Right ventricle myocardium superior (tissue), 1 donor: ENCODE measurements at places on chromosomes 16 and 17. TPM values are rescaled to one million over a fixed set of nuclear protein-coding genes. Genes with fewer than 3 reads are reported as not detected.
A peak's percentile ranks its signal among the peaks of the same experiment; 100 is the strongest.

DNA sequence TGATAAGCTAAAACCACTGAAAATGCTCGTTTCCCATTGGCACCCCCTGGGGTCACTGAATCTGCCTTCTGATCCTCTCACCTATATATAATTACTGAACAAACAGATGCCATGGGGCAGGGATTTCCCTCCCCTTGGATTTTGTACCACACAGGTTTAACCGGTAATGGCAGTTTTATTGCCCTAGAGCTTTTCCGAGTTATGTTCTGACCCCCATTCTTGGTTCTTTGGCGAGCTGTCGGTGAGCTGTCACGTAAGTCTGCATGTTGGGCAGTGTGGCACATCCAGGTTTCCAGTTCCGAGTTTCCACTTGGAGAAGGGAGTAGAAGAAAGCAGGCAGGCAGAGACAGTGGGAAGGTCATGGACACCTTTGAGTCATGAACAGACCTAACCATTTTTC, 7.1 kb downstream of the TMEM97 start:
- no peak for DNase-seq

DNA sequence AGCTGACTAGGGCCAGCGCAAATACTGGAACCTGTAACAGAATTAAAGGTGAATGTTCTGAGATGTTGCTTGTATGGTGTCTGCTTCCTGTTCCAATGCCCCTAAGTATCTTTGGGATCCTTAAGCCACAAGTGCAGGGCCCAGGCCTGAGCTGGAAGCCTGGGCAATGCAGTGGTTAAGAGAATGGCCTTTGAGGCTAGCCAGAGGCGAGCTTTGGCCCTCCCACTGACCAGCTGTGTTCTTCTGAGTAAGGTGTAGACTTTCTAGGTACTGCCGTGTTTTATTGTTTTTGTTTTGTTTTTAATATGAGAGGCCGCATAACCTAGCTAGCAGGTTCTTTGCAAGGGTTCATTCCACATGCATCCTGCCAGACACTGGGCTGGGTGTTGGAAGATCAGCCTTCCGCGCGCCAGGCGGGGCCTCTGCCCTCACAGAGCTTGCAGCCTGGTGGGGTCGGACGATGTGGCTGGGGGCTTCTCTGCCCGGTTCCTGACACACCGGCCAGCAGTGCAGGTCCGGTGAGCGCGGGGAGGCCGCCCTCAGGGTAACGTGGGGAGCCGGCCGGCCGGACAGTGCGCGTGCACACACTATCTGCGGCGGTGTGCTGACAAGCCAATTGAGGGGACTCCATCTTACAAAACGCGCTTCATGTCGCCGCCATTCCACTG, 551 bp upstream of the MLX start:
- no peak for DNase-seq

GRCh38 chr17:63446753-63447470, 806 bp upstream of the CYB561 start:
- DNase-seq = peak; percentile 84

GRCh38 chr16:27430923-27431484, 29.0 kb downstream of the IL21R start:
- no peak for DNase-seq

DNA sequence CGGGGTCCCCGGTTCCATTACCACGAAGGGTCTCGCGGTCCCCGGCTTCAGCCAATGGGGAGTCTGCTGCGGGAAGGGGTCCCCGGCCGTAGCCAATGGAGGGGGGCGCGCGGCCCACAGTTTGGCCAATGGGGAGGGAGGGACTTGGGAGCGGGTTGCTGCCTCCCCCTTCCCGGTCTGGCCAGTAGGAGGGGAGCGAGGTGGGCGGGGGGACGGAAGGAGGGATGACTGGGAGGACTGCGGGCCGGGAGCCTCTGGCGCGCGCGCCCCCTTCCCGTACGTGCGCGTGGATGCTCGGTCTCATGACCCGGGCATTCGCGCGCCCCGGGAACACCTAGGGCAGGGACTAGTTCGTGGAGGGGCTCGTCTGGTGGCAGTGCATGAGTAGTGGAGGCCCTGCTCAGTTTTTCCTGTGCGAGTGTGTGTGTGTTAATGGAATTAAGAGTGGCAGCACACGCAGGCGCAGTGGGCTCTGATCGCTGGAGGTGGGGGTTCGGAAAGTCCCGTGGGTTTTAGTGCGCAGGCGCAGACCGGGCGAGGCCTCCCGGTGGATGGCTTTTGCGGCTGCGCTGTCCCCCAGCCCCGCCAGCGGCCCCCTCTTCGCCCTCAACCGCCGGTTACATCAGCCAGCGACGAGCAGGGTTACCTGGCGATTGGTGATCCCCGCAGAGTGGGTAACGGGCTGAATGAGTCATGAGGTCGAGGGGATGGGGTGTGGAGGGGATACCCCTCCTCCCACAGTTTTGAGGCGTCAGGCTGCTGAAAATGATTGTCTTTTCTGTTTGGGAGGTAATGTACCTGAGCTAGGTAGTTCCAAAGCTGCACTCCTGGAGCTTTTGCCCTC, 1.3 kb downstream of the ATXN2L start:
- peak; percentile 98 for DNase-seq

- DNase-seq = no peak
These were observed 15.0 kb upstream of the HEATR3 start for GRCh38 chr16:50050802-50051201.

Gene KRTAP9-8
- total RNA-seq = not detected

Gene CES1
- 33.2 TPM for total RNA-seq

DNA sequence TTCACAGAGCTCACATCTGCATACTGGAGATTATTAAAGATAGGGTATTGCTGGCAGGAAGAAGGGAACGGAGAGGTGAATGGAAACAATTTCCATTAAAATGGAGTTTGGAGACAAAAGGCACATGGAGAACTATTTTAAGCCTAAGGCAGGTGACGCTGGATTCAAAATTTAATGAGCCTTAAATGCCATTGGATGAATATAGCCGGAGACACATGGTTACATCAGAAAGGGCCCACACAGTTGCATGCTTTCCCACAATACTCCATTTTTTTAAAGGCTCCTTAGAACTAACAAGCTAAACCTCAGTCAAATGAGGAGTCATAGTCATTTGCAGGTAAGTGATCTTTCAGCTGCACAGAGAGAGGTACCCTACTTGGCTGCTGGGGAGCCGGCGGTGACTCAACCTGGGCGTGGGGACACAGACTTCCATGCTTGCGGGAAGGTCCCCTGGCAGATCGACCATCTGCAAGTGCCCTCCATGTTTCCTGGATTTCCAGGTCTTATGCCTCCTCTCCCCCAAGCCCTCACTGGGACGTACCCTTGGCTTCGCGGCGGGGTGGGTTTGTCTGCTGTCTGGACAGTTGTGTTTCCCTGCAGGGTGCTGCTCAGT, 259.2 kb downstream of the CBLN1 start:
- no peak for DNase-seq

Gene CCL3
- total RNA-seq = 0.27 TPM

GRCh38 chr17:77440560-77440981, 299.8 kb downstream of the SEC14L1 start:
- DNase-seq = peak; percentile 59

Gene GNAO1
- total RNA-seq = 25.9 TPM

DNA sequence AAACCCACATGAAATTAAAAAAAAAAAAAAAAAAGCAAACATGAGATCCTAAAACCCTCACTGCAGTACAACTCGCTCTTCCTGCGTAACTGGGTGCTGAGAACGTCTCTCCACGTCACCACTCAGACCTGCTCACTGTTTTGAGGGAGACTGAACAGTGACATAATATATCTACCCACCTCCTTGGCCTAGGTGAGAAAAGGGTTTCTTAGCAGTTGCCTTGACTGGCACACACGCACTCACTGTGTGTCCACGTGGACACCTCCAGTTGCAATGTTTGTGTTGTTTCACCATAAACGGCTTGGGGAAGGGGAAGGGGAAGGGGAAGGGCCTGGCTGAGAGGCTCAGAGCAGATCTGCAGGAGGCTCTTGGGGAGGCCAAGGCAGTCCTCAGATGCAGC, 32.0 kb downstream of the FANCA start:
- DNase-seq = no peak

- DNase-seq = no peak
These were observed 14.6 kb downstream of the COL1A1 start for GRCh38 chr17:50186661-50187393.

DNA sequence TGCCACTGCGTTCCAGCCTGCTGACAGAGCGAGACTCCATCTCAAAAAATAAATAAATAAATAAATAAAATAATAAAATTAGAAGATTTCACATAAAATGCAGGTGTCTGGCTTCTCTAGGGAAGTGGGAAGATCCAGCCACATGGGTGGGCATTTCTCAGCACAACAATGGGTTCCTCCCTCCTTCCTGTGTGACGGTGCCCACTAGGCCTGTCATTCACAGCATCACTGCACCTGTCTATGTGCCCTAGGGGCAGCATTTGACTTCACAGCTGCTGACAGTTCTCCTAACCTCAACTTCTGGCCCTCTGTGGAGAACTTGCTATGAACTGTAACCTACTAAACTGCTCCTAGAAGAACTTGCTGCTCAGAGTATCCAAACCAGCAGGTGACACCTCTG, 3.0 kb downstream of the ABHD15 start:
- no peak for DNase-seq

DNA sequence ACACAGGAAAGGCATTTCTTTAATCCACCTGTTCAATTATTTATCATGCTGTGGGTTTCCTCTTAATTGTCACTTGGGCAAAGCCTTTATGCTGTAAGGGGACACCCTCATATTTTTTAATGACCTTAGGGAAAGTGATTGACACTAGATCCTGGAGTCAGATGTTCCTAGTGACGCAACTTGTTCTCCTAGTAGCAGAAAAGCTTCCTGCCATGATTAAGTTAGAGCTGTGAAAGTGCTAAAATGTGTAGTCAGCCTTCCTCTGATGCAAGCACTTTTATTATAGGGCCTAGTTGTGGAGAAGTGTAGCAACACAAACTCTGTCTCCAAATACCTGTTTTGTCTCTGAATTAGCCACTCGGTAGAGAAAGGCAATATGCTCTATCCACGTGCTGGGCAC, 12.3 kb downstream of the TMEM100 start:
- DNase-seq = no peak

GRCh38 chr17:73542323-73542722, 101.9 kb downstream of the SDK2 start:
- DNase-seq = no peak

- no peak for DNase-seq
These were observed 19.0 kb upstream of the VWA3A start for GRCh38 chr16:22073350-22073749.

Gene CCDC200
- total RNA-seq = not detected

Gene SDR42E1
- total RNA-seq = 0.73 TPM

Gene ZSCAN10
- not detected for total RNA-seq

DNA sequence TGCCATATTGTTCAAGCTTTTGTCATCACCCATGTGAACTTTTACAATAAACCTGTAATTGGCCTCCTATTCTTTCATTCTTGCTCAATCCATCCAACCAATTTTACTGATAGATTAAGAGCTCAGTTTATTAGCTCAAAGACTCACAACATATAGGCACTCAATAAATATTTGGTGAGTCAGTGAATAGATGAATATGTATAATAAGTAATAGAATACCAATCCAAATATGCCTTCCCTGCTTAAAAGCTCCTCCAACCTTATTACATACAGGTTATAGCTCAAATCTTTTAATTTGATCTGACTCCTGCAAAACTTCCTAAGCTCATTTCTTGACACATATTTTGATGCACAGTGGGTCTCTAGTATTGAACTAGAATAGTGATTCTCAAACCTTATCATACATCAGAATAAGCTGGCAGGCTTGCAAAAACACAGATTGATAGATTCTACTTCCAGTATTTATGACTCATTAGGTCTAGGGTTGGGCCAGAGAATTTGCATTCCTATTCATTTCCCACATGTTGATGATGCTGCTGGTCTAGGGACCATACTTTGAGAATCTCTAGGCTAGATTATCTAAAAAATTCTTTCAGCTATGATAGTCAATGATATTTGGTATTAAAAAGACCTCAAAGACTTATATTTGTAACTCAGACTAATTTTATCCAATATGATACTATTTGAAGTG, 114.4 kb downstream of the PCTP start:
- DNase-seq = no peak

Gene HEATR9
- not detected for total RNA-seq

DNA sequence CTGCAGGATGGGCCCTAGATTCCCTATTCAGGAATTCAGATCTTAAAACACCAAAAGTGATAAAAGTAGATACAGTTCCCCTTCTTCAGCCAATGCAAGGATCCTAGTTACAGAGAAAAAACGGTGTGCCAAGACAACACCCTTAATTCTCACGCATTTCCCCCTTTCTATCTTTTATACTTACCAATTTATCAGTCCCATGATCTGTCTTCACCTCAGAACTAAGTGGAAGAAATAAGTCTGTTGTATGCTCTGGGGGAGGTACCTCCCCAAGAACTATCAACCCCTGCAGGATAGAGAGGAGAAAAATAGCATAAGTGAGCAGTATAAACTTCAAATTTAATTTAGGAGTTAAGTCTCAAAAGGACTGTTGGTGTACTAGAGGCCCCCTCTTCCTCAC, 83.2 kb downstream of the STH start:
- DNase-seq = no peak
